Fibroblast of skin of scalp (primary cell): ENCODE measurements at places on chromosomes 3 and 15.

GRCh38 chr3:40355410-40355809 lies 31.6 kb upstream of the ENTPD3 start:
- DNase-seq: no peak

GRCh38 chr15:95872366-95872771 lies 458.1 kb upstream of the NR2F2 start:
- DNase-seq: peak; percentile 70

DNA sequence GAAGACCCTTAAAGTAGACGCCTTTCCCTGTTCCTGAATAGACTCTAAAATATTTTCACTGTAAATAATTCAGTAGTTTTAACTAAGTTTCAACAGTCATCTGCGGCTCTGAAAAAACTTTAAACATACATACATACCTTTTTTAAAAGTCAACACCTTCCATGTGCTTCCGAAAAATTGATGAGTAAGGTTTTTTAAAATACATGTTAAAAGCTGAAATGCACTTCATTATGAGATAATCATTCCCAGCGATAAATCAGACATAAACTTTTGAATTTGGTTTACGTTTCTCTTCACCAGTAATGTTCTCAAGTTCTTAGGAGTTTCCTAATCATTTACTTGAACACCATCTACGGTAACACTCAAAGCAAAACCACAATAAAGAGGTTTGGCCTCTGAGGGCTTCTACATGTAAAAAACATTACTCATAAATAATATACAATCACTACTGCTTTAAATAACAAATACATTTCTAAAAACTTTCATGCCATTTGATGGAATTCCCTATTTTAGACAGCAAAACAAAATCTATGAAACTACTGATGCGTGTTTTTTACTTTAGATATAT lies 403.5 kb downstream of the SHQ1 start:
- DNase-seq: peak; percentile 4

- no peak for DNase-seq
Measured at GRCh38 chr3:137767538-137768360, 3.6 kb downstream of the SOX14 start.

DNA sequence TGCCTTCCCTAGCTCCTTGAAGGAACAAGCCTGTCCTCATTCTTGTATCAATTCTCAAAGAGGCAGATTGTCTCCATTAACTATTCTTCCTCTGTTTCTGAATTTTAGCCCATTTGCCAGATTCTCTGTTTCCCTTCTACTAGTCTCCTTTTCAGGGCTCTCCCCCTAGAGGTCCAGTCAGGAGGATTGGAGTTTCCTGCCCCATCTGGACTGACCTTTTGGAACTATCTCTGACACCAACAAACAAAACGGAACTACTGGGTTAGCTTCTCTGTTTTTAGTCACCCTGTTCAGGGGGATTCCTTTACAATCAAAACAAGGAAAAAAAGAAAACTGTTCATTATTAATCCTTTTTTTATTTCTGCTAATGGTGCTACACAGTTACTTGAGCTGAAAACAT lies 10.2 kb upstream of the KPNA4 start:
- DNase-seq: no peak

- DNase-seq: peak; percentile 8
Measured at GRCh38 chr3:117793622-117794265, 1084.2 kb downstream of the TUSC7 start.

DNA sequence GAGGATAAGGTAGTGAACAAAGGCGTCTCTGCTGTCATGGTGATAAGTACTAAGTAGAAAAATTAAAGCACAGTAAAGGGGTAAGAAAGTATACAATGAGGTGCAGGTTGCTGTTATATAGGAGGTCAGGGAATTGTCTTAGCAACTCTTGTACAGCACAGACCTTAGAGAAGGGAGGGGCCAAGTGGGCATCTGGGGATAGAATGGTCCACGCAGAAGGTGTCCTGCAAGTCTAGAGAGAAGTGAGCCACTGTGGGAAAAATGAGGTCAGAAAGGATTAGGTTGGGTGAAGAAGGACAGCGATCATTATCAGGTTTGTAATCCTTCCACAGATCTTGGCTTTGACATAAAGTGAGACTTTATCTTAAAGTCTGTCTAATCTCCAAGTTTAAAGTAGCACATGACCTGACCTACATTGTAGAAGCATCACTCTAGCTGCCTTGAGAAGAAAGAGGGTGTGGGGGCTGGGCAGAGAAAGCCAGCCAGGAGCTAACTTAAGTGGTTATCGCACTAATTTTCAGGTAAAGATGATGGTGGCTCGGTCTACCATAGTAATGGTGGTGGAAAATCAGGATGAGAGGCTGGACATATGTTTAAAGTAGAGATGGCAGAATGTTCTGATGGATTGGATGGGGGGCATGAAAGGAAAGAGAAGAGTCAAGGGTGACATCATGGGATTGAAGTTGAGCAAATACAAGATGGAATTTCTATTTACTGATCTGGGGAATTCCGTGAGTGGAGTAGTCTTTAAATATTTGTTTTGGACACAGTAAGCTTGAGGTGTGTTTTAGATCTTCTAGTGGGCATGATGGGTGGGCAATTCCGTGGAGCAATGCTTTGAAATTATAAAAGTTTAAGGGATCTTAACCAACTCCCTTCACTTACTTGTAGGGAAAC lies 919.2 kb downstream of the ROBO1 start:
- DNase-seq: no peak

DNA sequence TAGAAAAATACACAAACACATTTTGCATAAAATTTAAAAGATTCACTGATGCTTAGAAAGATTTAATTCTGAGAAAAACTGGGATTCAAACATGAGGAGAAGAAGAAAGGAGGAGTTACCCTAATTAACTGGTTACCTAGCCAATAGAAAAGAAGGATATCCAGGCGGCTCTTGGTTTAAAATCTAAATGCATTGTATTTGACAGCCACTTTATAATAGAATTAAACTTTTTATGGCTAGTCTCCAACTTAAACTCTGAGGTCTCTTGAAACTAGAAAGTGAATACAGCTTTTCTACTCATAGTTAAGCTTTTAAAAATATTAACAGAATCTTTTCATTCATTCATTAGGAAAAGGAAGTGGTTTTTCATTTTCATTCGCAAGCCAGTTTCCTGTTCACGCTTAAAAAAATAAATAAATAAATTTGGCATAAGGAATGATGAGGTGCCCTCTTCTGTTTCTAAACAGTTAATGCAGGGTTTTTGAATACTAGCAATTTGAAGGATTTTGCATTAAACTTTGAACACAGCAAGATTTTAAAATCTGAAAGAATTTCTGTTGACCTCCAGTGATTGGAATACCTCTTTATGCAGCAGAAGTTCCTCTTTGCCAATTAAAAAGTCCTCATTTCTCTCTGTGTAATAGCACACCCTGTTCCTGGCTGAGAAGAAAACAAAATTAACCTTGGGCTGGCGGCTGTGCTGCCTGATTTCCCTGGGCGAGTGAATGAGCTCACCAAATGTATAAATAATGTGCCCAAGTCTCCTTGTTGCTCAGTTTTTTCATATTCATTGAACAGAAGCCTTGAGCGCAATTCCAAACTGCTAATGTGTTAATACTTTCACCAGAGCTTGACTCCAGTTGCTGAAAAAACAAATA lies 105.1 kb downstream of the ZMAT3 start:
- peak; percentile 49 for DNase-seq

GRCh38 chr15:22903427-22903826 lies 65.0 kb downstream of the NIPA2 start:
- no peak for DNase-seq

- DNase-seq: no peak
Measured at GRCh38 chr3:27081992-27082607, 287.1 kb downstream of the NEK10 start.

DNA sequence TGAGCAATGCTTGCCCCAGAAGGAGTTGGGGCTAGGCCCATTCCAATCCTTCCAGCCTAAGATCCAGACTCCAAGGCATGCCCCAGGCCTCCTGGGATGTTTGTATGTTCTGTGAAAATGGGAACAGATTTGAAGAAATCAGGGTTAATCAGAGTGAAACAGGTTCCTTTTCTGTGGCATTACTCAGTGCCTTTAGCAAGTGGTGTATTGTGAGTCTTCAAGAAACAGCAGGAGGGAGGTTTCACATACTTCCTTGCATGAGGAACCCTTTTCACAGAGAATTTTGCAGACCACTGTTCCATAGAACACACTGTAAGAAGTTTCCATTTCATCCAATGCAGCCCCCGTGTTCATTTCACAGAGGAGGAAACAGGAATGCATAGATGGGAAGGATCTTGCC lies 8.4 kb upstream of the CDC25A start:
- no peak for DNase-seq

GRCh38 chr3:56375654-56376053 lies 92.6 kb downstream of the ERC2 start:
- DNase-seq: no peak

GRCh38 chr3:12716605-12717151 lies 42.4 kb downstream of the TMEM40 start:
- DNase-seq: peak; percentile 39

DNA sequence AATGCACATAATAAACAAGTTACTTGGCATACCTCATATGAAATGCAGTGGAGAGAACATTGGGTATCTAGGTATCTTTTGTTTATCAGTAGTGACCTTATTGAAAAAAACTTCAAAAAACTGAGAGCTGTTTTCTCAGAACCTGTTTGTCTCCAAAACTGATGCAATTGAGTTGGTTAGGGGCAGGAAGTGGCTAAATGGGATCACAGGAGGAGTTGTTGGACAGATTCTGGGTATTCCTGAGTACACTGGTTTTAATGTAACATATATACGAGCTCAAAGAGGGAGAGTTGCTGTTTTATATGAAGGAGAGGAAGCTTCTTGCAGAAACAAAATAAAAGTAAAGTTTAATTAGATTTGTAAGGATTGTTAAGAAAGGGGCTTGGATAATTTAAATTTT lies 159.5 kb downstream of the C3orf70 start:
- no peak for DNase-seq

- no peak for DNase-seq
Measured at GRCh38 chr15:69951256-69951897, 146.3 kb downstream of the TLE3 start.

GRCh38 chr15:99305761-99306505 lies 54.7 kb downstream of the LRRC28 start:
- DNase-seq: peak; percentile 87

DNA sequence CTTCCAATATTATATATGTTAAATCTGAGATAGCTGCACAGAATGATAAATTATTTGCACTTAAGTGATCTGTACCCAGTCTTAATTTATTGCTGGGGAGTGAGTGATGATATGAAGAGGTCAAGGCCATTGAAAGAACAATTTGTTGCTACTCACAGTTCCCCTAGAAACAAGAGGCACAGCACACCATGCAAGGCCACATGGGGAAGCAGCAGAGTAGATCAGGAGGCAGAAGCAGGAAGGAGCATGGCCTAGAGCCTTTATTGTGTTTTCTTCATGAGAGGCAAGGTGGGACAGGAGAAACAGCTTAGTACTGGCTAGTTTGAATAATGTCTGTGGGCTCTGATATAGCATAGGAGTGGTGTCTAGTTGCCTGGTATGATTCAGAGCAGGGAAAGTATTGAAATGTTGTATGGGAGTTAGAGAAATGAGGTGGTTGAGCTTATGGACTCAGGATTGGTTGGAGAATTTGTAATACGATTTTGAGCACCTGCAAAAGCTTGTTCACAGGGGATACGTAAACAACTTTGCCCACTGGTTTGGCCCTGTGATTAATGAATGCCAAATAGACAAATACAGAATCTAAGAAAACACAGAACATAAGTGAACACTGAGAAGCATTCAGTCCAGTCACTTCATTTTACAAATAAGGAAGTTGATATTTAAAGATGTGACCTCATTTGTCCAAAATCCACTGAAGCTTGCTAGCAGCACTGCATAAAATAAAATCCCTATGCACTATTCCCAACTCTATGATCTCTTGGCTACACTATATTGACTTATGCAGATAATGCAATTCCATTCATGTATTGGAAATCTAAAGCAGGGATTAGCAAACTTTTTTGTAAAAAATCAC lies 71.7 kb downstream of the TMCO5A start:
- DNase-seq: no peak

- no peak for DNase-seq
Measured at GRCh38 chr3:10858091-10858490, 42.1 kb downstream of the SLC6A11 start.

DNA sequence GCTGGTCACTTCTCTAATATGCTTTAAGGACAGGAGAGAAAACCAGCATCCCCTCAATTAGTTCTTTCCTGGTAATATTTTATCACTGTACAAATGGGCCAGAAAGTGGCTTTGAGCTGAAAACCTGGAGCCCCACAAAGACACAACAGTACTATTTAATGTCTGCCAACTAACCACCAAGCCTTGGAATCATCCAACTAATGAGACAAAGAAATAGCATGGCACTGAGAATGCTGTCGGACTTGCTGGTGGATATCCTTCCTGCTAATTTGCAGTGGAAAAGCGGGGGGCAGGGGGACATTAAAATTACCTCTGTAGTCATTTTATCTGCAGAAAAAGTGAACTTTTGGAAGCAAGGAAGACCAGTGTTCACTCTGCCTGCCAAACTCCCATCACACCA lies 288.5 kb downstream of the KBTBD8 start:
- no peak for DNase-seq

GRCh38 chr3:167684388-167684993 lies 30.7 kb upstream of the WDR49 start:
- peak; percentile 64 for DNase-seq

- no peak for DNase-seq
Measured at GRCh38 chr3:48684480-48685143, 1.1 kb downstream of the NCKIPSD start.

DNA sequence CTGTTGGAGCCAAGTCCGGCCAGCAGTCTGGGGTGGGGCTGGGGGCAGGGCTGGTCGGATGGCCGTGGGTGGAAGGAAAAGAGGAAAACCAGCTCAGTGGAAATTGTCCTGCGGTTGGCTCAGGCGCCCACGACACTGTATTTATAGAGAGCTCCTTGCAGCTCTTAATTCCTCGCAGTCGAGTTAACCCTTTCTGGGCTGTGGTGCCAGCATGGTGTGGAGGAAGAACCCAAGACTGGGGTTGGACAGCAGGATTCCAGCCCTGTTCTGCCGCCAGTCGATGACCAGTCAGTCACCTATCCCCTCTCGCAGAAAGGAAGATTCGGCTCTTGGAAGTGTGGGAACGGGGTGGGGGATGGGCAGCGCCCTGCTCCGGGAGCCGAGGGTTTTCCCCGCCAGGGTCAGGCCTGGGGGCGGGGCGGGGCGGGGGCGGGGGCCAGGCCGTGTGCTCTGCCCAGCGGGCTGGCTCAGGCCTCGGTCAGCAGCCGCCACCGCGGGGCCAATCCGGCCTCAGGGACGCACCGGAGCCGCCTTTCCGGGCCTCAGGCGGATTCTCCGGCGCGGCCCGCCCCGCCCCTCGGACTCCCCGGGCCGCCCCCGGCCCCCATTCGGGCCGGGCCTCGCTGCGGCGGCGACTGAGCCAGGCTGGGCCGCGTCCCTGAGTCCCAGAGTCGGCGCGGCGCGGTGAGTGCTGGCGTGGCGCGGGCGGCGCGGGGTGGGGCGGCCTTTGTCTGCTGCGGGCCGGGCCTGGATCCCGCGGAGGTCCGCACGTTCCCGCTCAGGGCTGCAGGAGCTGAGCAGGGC lies at the start of gene CD276:
TSS of gene CD276 (plus strand) at position 607 of the 804 bp plus-strand sequence. CDS start 15,257 bp downstream, outside the sequence.
- DNase-seq: peak; percentile 58

DNA sequence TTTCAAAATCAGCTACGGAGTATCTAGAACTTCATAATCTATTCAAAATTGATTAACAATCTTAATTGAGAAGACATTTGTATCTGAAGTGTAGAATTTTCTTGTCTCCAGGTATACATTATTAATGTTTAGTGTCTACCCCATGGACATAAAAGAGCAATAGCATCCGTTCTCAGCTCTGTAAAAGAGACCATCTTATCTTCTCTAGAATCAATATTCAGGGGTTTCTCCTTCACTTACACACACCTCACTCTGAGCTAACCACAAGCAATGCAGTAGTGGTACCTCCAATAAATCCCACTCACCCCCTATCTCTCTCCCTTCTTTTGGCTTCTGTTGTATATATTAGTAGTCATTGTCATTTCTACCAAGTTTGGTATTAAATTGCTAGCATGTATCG lies 16.2 kb downstream of the MBNL1 start:
- no peak for DNase-seq
